Choroid plexus epithelial cell (primary cell): ENCODE measurements at places on chromosomes 7 and 10.

DNA sequence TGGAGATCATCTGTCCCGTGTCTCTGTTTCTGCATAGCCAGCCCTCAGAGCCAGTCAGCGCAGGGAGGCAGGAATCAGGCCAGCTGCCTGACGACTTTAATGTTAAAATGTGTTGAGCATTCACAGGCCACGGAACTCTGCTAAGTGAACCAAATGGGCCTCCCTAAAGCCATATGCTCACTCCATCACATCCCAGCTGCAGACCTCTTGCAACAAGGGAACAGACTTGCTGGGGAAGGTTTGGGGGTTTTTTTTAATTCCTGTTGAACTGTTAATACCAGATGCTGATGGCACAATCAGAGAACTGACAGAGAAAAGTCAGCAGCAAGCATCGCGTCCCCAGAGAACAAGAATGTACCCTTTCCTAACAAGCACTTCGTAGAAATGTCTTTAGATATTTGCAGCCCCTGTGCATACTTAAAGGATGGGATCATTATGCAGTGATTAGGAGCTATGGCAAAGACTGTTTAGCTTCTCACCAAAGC lies 900.4 kb upstream of the AUTS2 start:
- peak; percentile 42 for DNase-seq

GRCh38 chr10:21593986-21594385 lies 60.0 kb downstream of the MLLT10 start:
- no peak for DNase-seq

GRCh38 chr7:55024776-55025175 lies 6.0 kb downstream of the EGFR start:
- peak; percentile 57 for DNase-seq

GRCh38 chr10:62503872-62504271 lies 129.7 kb downstream of the ZNF365 start:
- no peak for DNase-seq

DNA sequence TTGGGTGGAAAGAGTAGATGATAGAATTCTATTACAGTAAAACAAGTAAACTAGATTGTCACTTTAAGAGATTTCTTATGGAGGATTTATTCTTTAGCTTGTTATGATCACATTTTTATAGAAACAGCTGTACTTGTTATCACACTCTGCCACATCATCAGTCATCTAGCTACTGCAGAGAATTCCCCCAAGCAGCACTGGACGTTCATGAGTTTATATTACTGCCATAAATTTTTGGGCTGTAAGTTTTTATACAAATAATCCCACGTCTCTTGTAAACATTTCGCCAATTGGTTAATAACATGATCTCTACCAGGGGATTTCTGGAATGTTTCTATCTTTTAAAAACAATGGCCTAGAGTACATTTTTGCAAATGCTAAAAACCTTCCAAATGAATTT lies 238.8 kb downstream of the POLR1F start:
- peak; percentile 66 for DNase-seq

GRCh38 chr10:62742536-62743061 lies 61.9 kb upstream of the ADO start:
- no peak for DNase-seq

DNA sequence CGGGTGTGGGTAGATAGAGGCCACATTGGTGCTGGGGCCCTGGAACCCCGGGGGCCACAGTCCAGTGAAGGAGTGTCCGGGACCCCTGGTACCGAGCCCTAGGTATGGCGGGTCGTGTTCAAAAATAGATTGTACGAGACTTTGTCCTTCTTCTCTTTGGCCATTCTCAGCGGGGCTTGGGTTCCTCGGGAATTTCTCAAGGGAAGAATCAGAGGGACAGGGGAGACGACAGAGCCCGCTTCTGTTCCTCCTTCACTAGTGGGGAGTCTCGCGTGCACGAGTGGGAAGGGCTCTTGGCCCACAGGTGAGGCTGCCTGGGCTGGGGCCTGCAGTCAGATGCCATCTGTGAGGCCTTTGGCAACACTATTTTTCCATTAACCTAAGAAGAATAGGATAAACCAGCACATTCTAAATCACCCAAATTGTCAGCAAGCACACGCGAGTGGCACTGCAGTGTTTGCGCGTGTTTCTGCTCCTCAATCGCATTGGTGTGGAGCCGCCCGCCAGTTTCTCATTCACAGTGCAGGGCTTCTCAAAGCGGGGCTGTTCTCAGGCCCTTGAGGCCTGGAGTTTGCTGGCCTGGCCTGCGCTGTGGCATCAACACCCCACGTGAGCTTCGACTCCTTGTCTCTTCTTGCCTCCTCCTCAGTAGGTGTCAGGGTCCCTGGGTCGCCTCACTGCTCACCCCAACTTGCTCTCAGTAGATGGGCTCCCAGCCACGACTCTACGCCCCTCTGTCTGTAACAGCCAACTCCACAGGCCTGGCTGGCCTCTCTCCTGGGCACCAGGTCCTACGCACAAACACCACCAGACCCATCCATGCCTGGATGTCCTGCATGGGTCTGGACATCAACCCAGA lies 187.6 kb upstream of the SHH start:
- no peak for DNase-seq

DNA sequence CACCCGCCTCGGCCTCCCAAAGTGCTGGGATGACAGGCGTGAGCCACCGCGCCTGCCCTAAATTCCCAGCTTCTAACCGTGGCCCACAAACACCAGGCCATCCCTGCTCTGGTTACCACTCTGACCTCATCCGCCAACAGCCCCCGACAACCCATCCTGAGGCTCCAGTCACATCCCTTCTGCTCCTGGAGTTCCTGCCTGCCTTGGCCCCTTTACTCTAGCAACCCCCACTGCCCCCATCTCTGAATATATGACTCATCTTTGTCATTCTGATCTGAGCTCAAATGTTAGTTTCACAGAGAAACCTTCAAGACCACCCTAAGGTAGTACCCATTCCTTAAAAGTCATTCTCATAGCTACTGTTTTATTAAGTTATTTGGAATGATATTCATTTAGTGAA lies 26.6 kb downstream of the RHEB start:
- DNase-seq: no peak

- no peak for DNase-seq
These were observed 221.8 kb upstream of the TMEM72 start for GRCh38 chr10:44689368-44689767.

DNA sequence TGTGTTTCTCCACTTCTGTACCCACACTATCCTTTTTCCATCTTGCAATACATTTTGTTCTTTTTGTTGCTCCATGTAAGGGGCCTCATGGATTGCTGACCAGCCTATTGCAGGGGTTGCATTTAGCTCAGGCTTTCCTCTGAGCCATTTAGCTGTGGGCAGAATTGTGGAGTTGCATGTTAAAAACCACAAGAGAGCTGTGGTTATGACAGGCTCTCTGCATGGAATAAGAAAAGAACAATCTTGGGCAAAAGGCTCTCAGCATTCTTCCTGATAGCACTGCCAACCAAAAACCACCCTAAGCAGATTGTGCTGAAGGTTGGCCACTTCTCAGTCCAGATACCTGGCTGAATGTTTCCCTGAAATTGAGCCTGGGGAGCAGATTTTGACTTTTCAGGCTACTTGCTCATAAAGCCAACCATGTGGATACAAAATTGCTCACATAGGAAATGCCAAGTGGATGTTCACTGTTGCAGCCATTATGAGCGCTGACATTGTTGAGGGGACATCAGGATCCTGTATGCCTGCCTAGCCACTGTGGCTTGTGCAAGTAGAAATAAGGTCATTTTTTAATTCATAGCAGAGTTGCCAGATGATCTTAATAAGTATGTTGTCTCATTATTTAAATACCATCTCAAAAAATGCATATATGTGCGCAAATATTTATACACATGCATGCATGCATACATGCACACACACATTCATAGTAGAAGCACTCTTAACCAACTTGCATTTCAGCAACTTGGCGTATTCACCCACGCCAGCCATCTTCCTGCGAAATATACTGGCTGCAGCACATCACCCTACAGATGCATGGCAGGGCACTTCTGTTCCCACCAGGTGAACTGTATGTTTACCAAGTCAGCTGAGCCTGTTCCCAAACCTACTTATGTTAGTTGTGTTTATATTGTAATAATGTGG lies 695.4 kb downstream of the LRMDA start:
- DNase-seq: no peak

DNA sequence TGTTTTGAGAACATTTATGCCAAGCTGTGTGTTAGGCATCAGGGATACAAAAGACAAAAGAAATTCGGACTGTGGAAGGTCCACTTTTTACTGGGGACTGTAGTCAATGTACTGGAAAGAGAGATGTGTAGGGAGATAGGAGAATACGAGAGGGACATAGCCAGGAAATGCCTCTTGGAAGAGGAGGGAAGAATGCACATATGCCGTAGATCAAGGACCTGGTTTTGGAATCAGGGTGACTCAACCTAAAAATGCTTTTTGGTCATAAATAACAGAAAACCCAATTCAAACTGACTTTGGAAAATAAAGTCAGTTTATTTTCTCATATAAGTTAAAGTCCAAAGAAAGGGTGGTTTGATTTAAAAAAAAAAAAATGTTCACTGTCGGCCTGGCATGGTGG lies 140.3 kb upstream of the TCF7L2 start:
- no peak for DNase-seq

GRCh38 chr10:117761695-117762094 lies 219.1 kb downstream of the EMX2 start:
- DNase-seq: no peak

GRCh38 chr7:105935250-105935649 lies 27.8 kb upstream of the CDHR3 start:
- no peak for DNase-seq

GRCh38 chr10:56551037-56551436 lies 190.0 kb upstream of the ZWINT start:
- no peak for DNase-seq

DNA sequence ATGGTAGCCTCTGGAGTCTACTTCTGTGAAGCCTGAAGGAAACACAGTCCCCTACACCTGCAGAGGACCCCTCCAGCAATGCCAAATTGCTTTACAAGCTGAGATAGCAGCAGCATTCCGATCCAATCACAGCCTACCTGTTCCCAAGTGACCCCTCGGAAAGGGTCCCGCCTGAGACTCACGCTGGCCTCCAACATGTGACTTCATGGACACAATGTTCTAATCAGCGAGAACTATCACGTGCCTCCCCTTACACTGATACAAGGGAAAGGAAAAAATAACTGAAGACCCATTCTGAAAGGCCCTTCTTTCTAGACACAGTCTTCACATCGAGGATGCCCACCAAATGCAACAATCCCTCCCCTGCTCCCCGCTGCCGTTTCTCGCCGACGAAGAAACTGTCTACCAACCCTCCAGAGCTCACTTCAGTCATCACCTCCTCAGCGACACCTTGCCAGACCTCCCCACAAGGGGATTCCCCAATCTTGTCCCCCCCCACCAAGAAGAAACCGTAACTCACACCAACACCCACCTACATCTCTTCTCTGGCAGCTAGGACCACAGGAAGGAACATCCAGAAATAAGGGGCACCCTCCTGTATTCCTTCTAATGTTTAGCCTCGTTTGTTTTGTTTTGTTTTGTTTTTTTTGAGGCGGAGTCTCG lies 1.8 kb downstream of the SNX8 start:
- no peak for DNase-seq

- no peak for DNase-seq
These were observed 36.0 kb upstream of the KIAA1217 start for GRCh38 chr10:24172909-24173308.

DNA sequence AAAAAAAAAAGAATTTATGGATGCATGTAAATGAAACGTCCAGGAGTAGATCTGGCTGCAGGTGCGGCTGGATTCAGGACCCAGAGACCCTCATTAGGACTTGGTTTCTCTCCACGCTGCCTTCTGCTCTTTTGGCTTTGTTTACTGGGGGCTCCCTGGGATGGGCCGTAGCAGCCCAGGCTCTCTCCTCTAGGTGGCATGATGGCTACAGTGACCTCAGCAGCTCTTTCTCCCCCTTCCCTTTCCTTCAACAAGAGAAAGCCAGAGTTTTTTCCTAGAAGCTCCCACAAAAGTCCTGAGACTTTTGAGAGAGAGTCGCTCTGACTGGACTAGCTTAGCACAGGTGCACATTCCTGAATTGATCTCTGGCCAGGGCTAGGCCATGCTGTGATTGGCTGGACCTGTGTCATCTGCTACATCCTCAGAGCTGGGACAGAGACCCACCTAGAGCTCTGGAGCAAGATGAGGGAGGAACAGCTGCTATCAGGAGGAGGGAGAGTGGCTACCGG lies 67.8 kb upstream of the PDCD4 start:
- peak; percentile 66 for DNase-seq

GRCh38 chr10:21427804-21428481 lies 97.5 kb downstream of the SKIDA1 start:
- peak; percentile 35 for DNase-seq

DNA sequence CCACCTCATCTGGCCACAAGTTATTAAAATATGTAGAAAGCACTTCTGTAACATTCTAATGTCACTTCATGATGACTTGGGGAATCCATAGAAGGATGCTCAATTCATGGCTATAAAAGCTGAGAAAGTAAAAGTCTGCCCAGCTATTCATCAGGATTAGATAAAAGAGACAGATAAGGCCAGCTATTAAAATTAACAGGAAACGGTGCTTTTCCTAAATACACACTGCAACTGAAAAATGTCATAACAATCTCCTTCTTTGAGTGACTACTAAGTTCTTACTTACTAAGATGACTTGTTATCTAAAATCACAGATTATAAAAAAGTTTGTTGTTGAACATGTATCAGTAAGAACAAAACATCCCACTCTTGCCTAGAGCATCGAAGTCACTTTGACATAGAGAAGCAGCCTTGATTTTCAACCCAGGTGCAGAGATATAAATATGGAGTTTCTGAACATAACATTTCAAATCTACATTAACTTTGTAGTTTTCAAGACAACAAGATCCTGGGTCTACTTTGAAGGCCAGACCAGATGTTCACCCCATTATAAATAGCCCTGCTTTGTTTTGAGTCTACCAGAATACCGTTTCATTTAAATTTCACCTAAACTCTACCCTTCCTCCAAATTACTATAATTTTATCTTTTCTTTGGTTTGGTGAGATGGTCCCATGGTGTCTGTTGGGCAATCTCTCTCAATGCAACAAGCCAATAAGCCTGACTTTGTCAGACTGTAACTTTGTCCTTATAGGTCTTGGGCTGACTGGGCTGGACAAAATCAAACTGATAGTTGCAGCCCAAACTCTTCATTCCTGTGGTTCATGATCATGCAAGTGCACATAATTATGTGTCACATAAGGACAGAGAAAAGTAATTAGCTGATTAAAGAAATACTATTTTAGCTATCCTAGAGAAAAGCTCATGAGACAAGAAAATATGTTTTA lies 24.0 kb downstream of the HYCC1 start:
- no peak for DNase-seq

DNA sequence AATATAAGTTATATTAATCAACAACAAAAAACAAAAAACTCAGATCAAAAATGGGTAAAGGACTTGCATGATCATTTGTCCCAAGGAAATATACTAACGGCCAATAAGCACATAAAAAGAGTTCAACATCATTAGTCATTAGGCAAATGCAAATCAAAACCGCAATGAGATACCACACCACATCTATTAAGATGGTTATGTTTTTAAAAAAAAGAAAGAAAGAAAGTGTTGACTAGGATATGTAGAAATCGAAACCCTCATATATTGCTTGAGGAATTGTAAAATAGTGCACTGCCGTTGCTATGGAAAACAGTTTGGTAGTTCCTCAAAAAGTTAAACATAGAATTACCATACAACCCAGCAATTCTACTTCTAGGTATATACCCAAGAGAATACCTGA lies 39.4 kb upstream of the CTNNA3 start:
- no peak for DNase-seq

- DNase-seq: no peak
These were observed 13.0 kb downstream of the TUBGCP2 start for GRCh38 chr10:133295426-133296320.
